ENCODE measurements at places on chromosomes 5 and 9.
A peak's percentile ranks its signal among the peaks of the same experiment; 100 is the strongest.

GRCh38 chr5:27532305-27532704, 493.9 kb upstream of the CDH9 start:
- DNase-seq: no peak

DNA sequence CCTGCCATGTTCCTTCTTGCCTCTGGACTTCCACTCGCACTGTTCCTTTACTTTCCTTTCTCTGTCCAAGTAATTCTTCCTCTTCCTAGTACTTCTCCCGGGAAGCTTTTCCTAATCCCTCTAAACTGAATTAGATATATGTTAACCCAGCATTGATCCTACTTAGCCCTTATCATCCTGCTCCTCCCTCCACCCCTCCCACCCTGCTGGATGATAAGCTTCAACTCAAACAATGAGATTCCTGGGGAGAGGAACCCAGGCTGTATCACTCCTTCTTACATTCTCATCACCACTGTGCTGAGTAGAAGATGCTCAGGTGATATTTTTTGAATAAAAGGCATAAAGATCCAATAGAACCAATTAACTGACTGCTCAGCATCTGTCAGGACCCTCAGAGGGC, 45.7 kb downstream of the CDK5RAP2 start:
- no peak for DNase-seq

- no peak for DNase-seq
Observed at GRCh38 chr9:95642189-95642588, 125.4 kb upstream of the PTCH1 start.

DNA sequence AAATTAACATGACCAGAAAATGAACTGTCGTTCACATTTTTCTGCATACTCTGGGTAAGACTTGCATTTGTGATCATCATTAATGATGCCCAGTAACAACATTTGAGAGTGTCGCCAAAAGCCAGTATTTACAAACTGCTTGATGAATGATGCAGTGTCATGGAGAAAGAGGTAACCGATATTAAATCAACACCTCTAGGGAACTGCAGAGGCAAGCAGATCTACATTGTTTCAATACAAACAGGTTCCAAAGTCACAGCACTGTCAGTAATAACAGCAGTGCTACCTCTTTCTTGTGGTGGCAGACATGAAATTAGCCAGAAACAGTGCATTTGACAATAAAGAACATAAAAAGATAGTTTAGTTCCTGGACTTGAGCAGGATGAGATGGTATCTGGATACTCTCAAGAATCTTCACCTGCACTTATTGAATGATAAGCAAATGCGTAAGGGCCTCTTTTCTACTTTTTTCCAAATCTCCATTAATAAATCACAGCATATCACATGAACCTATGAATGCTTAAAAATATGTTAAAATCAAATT, 456.6 kb downstream of the ARHGEF28 start:
- DNase-seq: no peak

GRCh38 chr9:86350006-86350760, 4.0 kb downstream of the TUT7 start:
- DNase-seq: no peak

DNA sequence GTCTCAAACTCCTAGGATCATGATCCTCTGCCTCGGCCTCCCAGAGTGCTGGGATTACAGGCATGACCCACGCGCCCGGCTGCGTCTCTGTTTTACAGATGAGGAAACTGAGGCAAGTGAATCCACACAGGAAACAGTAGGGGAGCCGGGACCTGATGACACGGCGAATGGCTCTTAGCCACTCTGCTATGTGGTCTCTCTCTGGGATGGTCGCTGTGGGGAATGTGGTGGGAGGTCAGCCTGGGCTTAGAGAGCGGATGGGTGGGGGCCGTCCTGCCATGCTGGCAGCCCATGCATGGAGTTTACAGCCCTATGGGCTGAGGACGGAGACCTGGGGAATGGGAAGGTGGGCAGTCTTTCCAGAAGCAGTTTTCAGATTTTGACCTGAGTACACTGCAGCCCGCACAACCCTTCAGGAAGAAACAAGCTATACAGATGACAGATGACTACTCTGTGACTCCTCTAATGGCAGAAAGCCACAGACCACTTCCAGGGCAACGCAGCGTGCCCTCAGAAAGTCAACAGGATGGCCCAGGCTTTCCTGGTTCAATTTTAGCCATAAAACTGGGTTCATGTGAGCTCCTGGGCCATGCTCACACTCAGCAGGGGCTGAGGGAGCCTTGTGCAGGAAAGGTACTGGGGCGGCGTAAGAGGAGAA, 136.1 kb upstream of the RAPGEF1 start:
- DNase-seq: peak; percentile 70

DNA sequence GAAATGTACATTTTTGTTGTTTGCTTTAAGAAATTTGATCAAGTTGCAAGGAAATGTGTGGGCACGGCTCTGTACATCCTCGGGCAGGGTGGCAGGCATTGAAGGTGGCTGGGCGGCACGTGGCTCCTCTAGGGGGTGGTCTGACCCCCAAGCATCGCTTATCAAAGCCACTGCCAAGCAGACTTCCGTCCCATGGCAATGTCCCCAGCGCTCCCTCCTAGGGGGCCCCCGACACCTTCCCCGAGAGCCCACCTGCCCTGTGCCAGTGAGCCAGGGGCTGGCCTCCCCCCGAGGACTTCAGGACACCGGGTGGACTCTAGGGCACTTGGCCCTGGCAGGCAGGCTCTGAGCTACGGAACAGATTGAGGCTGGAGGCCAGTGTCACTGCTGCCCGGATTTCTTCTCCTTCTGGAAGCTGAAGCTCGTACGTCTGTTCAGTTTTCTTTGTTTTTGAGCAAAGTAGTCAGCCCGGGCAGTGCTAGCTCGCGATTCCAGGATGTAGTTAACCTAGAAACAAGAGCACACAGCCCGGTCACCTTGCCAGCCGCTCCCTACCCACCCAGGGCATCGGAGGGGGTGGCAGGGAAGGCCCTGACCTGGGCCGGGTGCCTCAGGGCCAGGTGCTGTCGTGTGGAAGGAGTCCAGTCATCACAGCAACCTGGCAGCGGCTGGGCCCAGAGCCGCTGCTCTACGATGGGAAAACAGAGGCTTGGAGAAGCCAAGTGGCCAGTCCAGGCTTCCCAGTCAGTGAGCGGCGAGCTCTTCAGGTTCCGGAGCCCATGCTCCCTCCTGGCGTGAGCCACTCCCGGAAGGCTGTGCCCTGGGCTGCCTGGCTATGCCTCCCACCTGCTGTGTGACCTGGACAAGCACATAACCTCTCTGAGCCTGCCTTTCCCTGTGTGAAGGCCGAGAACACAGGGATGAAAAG, 177.1 kb downstream of the GAPVD1 start:
- no peak for DNase-seq

DNA sequence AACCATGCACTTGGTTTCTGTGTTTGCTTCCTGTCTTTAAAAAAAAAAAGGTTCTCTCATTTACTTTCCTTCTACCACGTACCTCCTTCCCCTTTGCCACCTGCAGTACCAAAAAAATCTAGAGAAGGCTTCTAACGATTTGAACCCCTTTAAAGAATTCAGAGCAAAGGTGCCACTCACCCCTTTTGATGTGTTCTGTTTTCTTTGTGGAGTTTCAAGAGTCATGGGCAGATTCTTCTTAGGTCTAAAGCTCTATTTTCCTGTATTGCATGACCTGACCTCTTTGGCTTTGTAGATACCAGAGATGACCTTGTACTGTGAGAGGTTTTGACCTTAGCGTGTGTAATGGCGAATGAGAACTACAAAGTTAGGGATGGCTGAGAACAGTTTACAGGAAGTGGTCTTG, 29.0 kb downstream of the TXNDC8 start:
- DNase-seq: no peak

- peak; percentile 94 for DNase-seq
Observed at GRCh38 chr9:126722252-126722921, 82.5 kb upstream of the ZBTB43 start.

DNA sequence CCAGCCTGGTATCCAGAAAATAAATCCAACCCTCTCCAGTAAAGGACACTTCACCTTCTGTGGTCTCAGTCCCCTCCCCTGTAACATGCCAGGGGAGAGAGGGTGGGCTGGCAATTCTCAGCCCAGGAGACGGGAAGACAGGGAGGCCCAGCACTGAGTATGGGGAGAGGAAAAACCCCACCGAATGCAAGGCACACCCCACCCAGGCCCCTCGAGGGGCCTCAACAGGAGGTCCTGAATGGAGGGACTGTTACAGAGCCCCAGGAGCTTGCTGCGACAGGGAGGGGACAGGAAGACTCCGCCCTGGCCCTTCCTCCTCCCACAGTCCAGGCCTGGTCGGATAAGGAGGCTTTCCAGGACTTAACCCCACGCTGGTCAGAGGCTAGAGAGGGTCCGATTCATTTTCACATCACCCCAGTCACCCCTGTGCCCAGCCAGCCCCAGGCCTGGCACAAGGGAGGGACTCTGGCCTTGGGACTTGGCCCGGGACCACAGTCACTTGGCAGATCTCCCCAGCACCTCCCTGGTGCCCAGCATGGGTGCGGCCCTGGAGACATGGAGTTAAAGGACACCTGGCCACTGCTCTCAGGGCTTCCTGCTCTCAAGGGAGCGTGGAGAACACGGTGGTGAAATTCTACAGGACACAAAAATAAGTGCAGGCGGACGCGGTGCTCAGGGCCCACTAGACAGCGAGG, 44.9 kb upstream of the STXBP1 start:
- DNase-seq: peak; percentile 54

GRCh38 chr9:91771027-91771426, 179.0 kb downstream of the ROR2 start:
- peak; percentile 86 for DNase-seq

- DNase-seq: peak; percentile 86
Observed at GRCh38 chr5:143261748-143262392, 141.6 kb downstream of the NR3C1 start.

- DNase-seq: peak; percentile 52
Observed at GRCh38 chr5:176542596-176543427, 5.6 kb upstream of the RNF44 start.

DNA sequence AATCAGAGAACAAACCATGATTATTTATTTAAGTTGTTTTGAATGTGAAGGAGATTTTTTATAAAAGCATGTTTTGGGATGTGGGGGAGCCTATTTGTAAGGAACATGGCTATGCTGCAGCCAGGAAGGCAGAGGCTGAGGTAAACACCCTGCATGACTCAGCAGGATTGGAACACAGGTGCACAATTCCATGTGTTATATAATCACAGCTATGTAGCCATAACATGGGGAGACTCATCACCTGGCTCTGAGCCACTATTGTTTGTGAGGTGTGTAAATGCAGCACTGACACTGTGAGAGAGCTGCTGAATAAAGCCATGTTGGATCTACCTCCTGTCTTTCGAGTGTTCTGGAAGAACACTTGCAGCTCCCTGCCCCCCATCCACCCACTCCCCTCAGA, 1009.8 kb downstream of the DNAH5 start:
- DNase-seq: peak; percentile 43

GRCh38 chr5:96703384-96703920, 41.3 kb downstream of the CAST start:
- no peak for DNase-seq

DNA sequence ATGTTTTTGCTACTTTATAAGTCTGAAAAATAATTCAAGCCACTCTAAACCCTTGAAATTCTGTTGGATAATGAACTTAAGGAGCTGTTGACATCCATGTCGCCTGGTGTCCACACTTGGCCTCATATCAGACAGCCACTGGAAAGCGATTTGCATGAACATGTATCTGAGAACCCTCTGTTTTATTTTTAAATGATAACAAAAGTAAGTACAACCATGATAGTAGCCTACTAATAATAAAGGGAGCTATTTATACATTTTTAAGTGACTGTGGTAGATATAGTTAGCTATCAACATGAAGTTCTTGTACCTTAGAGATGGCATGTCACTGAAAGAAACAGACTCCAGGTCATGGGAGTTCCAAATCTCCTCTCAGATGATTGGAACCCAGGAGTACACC, 53.3 kb downstream of the PLCXD3 start:
- DNase-seq: no peak

- DNase-seq: peak; percentile 61
Observed at GRCh38 chr5:128498844-128499455, 39.1 kb downstream of the FBN2 start.

GRCh38 chr5:42059291-42059690, 134.2 kb downstream of the FBXO4 start:
- no peak for DNase-seq

DNA sequence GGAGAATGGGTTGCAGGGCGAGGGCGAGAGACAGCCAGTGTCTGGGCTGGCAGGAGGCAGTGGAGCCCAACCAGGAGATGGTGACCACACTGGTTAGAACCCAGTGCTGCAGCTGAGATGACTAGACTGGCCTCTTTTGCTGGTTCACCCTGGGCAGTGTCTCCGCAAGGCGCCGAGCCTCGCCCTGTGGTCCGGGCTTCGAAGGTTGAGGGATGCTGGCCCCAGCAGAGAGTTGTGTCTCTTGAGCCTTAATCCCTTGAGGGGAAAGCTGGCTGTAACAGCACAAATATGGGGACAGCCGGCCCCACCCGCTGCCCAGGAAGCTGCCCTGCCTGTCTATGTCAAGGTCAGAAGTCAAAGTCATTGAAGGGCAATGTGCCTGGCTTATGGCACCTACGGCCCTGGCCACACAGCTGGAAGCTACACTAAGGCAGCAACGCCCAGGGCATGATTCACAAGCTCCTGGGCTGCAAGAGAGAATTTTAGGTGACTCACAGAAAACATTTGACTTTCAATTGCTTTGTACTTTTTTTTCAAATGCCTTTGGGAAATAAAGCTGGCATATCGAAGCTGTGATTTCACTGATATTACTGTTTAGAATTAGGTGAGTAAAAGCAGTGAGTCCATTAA, 33.3 kb downstream of the NKX2-5 start:
- DNase-seq: peak; percentile 89

DNA sequence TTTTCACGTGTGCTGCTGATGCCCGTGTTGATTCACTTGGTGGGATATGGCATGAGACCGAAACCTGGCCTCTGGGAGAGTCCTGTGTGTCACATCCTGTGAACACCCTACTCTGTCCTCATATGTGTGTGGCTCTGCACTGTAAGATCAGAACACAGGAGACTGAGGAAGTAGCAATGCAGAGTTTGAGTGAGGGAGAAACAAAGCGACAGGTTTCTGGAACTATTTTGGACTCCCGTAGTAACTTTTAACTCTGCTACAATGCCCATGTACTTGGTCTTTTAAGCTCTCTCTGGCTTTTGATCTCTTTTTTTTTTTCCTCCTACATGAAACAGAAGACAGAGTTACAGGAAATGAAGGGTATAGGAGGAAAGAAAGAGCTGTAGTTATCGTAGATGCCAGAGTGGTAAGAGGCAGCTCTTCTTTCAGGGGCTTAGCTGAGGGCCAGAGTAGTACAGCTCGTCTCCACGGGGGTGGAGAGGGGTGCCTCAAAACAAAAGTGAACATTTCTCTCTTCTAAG, 26.6 kb downstream of the GRAMD2B start:
- peak; percentile 88 for DNase-seq

GRCh38 chr5:88438006-88438405, 169.4 kb upstream of the TMEM161B start:
- DNase-seq: peak; percentile 74

- DNase-seq: peak; percentile 12
Observed at GRCh38 chr5:112614986-112615385, 122.7 kb upstream of the APC start.

- DNase-seq: no peak
Observed at GRCh38 chr9:3787628-3788027, 261.8 kb upstream of the RFX3 start.

Data from Daoy (cell line).